Stimulated activated CD4-positive, alpha-beta T cell treated with anti-CD3 and anti-CD28 coated beads, TNF-alpha, amount 100 ng/mL, for 48 hours (primary cell): ENCODE measurements at places on chromosomes 2 and 18.
A peak's percentile ranks its signal among the peaks of the same experiment; 100 is the strongest.

- no peak for DNase-seq
Measured at GRCh38 chr18:5884375-5884774, 10.9 kb downstream of the TMEM200C start.

DNA sequence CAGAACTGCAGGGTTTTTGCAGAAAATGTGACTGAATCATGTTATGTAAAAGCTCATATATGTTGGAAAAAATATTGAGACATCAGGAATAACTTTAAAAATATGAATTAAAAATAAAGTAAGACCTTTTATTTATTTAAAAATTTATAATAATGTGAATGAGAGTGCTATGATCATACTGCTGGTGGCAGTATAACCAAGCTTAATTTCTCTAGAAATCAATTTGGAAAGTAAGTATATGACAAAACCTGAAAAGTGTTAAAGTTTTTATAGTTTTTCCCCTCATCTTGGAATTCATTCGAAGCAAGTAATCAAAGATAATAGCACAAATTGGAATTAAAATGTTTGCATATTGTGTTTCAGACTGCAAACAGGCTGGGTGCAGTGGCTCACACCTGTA, 7.5 kb downstream of the SLC39A10 start:
- no peak for DNase-seq

- no peak for DNase-seq
Measured at GRCh38 chr2:73999881-74000597, 15.3 kb downstream of the TET3 start.

DNA sequence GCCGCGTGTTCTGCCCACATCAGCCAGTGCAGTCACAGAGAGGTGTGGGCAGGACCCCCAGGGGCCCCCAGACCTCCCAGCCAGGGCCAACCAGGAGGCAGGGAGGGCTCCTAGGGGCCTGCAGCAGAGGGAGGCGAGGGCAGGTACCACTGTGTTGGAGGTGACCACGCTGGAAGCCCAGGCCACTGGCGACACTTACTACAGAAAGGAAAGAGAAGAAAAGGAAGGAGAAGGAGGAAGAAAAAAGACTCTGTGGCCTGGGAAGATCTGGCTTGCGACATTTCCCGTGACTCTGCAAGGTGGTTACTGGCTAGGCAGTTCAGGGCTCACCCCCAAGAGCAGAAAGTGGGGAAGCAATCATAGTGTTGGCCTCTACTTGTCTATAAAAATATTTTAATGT, 98.1 kb upstream of the BCL2L11 start:
- no peak for DNase-seq

DNA sequence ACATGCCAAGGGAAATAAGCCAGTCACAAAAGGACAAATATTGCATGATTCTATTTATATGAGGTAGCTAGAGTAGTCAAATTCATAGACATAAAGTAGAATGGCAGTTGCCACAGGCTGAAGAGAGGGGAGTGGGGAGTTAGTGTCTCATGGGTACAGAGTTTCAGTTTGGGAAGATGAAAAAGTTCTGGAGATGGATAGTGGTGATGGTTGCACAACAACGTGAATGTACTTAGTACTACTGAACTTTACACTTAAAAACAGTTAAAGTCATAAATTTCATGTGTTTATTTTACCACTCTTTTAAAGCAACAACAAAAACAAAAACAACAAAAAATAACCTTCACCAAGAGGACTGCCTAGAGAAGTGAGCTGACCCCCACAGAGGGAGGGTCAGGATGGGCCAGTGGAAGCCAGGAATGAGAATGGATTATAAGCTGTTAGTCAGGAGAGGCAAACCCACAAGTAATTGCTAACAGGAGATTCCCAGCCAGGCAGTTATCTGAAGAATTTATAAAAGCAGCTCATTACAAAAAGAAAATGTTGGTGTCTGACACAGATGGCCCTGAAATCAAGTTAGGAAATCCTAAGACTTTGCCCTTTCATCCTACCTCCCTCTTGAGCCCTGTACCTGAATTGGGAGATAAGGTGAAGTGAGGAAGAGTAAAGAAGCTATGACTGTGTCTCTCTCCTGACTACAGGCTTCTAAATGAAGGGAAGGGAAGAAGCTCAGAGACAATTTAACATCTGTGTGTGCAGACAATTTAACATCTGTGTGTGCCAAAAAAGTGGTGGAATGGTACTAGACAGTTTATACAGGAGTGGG, 263.4 kb downstream of the PDE11A start:
- DNase-seq, result no peak

DNA sequence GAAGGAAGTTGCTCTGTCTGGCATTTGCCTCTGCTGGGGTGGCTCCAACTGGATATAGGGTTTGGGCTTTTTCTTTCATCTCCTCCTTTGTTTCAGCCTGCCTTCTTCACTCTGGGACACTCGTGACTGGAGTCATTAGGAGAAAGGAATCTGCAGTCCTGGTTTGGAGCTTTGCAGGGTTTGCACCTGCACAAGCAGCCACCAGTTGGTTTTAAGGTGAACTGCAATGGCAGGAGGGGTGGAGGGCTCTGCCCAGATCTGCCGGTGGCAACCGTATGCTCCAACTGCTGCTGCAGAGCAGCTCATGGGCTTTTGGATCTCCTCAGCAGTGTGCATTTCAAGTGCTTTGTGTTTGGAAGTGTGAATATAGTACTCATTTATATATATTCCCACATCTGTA, 131.3 kb upstream of the MGAT5 start:
- no peak for DNase-seq

- no peak for DNase-seq
Measured at GRCh38 chr2:108947271-108947907, 41.6 kb downstream of the EDAR start.

DNA sequence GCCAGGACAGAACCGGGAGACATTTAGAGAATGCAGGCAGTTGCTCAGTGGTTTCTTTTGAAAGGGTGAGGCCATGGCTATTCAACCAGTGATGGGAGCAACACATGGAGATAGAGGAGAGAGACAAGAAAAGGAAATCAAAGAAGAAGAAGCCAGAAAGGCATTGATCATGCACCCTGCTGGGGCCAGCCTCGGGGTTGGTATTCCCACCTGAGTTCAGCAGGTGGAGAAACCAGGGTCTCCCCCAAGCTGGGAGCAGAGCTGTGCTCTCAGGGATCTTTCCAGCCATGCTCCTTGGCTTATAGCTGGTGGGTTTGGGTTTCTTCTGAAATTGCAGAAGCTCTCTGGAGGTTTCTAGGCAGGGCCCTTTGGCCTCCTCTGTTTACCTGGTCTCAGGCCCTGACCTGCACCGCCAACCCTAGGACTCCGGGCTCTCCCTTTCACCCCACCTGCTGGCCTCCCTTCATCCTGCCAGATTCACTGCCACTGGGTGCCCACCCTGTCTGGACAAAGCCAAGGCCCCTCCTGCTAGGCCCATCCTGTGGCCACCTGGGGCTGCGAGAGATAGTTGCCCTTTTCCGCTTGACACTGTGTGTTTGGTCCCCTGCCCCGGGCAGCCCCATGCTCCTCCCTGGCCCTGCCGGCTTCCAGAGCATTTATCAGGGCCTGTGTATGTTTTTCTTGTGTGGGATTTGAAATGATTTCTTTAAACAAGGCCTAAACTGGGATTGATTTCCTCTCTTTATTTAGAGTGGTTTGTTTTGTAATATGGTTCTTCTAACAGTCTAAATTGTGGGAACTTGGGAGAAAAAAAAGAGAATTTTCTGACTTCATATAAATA, 126.7 kb downstream of the DDX1 start:
- no peak for DNase-seq

DNA sequence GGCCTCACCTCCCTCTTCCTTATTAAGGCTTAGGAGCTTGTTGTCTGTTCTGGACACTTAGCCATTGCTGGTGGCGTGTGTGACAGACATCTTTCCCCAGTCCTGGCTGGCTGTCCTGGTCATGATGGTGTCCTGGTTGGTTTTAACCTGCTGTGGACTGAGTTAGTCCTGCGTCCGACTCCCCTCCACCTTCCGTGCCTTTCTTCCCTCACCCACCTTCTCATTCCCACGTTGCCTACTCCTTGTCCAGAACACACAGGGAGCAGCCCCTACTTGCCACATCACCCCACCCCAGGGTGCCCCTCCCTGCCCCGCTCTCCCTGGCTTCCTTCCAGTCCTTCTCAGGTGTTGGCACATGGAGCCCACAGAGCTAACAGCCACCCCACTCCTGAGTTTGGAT, 9.5 kb downstream of the ANO7 start:
- no peak for DNase-seq

DNA sequence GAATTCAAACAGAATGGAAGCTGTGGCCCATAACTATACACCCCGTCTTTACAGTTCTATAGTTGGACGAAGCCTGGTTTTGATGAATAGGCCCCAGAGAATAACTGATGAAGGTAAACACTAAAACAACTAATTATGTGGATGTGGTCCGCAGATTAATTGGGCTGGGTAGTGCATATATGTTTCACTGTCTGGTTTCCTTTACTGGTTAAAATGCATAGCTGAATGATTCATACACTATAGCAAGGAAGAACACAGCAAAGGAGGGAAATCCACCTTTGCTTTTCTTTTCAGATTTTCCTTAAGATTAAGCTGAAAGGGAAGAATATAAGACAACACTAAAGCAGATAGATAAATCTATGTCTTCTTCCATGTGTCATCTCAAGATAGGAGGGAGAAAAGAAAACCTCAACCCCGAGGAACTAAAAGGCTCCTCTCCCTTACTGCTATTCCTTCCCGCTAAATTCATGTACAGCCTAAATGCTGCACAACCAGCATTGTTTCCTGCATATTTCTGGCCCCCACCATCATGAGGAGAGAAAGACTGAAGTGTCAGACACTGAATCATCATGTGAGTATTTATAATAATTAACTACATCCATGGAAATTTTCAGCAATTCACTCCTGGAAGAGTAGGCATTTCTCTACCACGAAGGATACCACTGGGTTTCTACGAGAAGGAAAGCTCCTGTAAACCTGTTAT, 297.1 kb upstream of the CCDC68 start:
- no peak for DNase-seq

GRCh38 chr18:8298186-8298585, 311.1 kb upstream of the RAB12 start:
- no peak for DNase-seq

DNA sequence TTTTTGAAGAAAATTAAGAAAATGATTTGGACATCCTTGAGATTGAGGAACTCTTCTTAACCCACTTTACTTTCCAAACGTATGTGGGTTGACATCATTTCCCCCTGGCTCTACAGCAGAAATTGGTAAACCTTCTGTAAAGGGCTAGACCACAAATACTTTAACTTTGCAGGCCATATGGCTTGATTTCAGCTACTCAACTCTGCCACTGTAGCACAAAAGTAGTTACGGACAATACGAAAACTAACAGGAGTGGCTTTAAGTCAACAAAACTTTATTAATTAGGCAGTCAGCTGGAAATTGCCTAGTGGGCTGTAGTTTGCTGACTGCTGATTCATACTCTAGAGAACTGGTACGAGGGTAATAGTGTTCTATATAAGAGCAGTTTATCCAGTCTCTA, 83.2 kb upstream of the DTNB start:
- DNase-seq, result no peak

DNA sequence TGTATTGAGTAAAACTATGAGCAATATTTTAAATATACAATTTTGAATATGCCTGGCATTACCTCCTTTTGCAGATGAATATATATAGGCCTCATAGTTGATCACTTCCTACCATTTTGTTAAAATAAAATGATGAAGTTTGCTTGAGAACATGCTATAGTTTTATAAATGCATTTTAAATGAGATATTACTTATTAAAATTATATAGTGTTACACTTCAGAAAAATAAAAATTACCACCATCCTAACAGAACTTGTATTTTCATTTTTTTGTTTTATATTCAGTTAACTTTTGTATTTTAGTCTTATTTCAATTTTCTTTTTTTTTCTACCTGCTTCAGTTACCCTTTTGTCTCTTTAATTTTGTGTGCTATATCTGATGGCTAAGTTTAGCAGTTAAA, 426.9 kb downstream of the PARD3B start:
- DNase-seq, result no peak

- DNase-seq, result no peak
Measured at GRCh38 chr2:88057437-88057844, 1.9 kb upstream of the KRCC1 start.

- DNase-seq, result peak; percentile 57
Measured at GRCh38 chr2:9914384-9915065, 37.0 kb upstream of the GRHL1 start.

DNA sequence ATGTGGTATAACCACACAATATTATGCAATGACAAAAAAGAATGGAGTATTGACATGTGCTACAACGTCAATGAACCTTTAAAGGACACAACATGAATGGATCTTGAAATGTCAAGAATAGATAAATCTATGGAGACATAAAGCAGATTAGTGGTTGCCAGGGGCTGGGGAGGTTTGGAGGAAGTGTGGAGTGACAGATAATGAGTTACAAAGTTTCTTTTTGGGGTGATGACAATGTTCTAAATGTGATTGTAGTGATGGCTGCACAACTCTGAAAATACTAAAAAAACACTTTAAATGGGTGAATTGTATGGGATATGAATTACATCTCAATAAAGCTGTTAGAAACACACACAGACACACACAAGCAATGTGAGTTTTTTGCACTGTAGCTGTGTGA, 37.4 kb upstream of the C1D start:
- no peak for DNase-seq

GRCh38 chr18:74251297-74252038, 40.3 kb downstream of the CYB5A start:
- no peak for DNase-seq

DNA sequence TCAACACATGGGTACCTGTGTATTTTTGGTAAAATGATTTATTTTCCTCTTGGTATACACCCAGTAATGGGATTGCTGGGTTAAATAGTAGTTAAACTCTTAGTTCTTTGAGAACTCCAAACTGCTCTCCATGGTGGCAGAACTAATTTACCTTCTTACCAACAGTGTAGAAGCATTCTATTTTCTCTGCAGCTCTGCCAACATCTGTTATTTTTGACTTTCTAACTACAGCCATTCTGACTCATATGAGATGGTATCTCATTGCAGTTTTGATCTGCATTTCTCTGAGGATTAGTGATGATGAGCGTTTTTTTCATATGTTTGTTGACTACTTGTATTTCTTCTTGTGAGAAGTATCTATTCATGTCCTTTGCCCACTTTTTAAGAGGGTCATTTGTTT, 180.6 kb downstream of the FSIP2 start:
- DNase-seq, result no peak

GRCh38 chr18:56083523-56084287, 495.7 kb upstream of the TCF4 start:
- DNase-seq, result no peak

GRCh38 chr2:101828257-101828656, 130.8 kb downstream of the MAP4K4 start:
- DNase-seq, result no peak

- DNase-seq, result no peak
Measured at GRCh38 chr18:57269756-57270155, 82.6 kb upstream of the ST8SIA3 start.

- no peak for DNase-seq
Measured at GRCh38 chr18:55900380-55900779, 312.4 kb upstream of the TCF4 start.

GRCh38 chr2:105487142-105488069, 88.6 kb upstream of the FHL2 start:
- DNase-seq, result no peak
